ENCODE measurements at places on chromosomes 4 and X.

DNA sequence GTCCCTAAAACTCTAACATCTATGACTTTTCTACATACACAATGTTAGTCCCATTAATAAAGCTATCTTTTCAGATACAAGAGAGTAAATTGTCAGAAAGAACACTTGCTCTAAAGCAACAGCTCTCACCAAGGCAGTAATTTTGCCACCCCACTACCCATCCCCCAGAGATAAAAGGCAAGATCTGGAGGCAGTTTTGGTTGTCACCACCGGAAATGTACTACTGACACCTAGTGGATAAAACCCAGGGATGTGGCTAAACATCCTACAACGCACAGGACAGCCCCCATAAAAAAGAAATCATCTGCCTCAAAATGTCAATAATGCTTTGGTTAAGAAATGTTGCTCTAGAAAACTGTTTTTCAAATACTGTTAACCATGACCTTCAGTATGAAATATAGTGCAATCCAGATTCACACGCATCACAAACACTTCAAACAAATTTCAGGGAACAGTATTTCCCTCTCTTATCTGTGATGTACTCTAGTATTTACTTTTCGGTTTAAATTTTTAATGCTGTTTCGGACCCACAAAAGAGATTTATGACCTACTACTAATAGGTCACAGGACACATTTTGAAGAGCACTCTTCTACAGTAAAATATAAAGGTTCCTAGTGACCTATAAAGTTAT, 5.1 kb downstream of the FBXL5 start:
- DNase-seq: no peak

GRCh38 chr4:184713887-184714286, 20.0 kb downstream of the CENPU start:
- no peak for DNase-seq

DNA sequence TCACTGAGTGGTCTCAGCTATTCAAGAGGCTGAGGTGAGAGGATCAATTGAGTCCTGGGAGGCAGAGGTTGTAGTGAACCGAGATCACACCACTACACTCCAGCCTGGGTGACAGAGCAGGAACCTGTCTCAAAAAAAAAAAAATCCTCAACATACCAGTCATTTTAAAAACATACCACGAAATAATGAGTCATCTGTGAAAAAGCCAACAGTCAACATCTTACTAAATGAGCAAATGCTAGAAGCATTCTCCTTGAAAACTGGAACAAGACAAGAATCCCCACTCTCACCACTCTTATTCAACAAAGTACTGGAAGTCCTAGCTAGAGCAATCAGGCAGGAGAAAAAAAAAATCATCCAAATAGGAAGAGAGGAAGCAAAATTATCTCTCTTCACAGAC, 104.0 kb upstream of the ARHGEF9 start:
- DNase-seq: no peak

- DNase-seq: no peak
Measured at GRCh38 chr4:45100956-45101818, 374.8 kb upstream of the GNPDA2 start.

DNA sequence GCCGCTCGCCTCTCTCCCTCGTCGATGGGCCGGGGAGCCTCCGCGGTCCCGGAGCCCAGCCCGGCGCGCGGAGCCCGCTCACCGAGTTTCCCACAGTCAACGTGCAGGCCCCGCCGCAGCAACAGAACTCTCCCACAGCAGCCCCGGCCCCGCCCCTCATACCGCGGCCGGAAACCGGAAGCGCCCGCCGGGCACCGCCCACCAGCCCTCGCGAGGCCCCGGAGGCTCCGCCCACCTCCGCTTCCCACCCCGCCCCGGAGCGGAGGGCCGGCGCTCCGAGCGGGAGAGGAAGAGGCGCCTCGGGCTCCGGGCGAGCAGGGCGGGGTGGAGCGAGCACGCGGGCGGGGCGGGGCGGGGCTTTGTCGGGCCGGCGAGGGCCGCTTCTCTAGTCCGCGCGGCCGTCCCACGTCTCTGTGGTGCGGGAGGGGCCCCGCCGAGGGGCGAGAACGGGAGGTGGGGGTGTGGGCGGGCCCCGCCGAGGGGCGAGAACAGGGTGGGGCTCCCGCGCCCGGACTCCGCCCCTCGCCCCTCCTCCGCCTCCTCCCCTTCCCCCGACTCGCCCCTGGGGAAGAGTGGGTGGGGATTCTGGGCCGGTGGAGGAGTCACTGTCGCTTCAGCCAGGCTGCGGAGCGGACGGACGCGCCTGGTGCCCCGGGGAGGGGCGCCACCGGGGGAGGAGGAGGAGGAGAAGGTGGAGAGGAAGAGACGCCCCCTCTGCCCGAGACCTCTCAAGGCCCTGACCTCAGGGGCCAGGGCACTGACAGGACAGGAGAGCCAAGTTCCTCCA, at the start of the genes ABCD1 and BCAP31:
Gene ABCD1 (plus strand): TSS at position 605 of the 787 bp plus-strand sequence. CDS start 411 bp downstream, outside the sequence.
Gene BCAP31 (minus strand): TSS at position 136 of the 787 bp plus-strand sequence. CDS start 1,143 bp downstream, outside the sequence.
- peak; percentile 76 for DNase-seq

DNA sequence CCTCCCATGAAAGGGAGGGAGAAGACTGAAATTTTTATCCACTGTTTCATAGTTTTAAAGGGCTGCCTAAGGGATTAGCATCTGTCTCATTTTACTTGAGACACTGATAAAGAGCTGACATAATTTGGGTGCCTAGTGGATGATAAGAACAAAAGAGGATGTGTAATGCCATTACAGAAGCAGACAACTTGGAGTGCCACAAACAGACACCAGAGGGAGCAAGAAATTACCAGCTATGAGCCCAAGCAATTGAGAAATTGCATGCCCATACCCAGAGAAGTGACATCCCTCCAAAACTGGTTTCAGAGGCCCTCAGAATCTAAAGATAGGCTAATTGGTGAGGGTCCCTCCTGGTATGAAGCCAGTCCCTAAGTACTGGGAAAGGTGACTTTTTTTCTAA, 38.5 kb upstream of the POU3F4 start:
- no peak for DNase-seq

- DNase-seq: no peak
Measured at GRCh38 chr4:15254236-15254880, 173.5 kb upstream of the C1QTNF7 start.

DNA sequence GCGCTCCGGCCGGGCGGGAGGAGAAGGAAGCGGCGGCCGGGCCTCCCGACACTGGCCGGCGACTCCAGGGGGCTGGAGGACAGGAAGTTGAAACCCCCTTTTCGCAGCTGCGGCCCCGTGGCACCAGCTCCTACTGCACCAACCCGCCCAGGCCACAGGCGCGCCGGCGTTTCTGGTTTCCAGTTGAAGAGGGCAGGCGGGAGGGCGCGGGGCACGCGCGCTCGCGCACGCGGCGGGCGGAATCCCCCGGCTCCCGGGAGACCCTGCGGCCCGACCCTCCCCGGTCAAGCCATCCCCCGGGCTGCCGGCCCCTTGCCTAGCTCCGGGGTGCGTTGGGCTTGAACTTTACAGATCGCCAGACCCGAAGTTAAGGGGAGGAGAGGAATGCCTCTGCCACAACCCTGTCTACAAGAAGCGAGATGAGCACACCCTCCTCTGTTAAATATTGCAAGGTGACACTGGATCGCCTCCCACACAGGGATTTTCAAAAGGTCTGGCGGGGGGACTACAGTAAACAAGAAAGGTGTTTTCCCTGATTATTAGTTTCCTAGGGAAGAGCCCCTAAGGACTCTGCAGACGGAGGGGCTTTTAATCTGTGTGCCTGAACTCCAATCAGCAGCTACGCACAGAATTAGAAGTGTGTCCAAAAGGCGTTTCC, 1.4 kb downstream of the ELOVL6 start:
- no peak for DNase-seq

GRCh38 chrX:121110536-121110935, 63.1 kb downstream of the GLUD2 start:
- DNase-seq: no peak

DNA sequence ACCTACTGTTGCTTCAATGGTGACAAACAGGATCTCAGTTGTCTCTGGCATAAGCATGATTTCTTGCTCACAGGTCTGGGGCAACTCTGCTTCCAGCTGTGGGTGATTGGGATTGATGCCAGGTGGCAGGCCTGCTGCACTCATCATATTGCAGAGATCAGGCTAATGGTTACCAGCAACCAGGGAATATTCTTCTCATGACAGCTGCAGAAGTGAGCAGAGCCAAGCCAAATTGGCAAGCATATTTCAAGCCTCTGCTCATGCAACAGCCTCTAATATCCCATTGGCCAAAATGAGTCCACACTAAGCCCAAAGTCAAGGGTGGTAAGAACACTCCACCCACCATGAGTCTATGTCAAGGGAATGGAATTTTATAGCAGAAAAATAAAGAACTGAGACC, 26.7 kb upstream of the TBC1D19 start:
- peak; percentile 82 for DNase-seq
